ENCODE measurements at places on chromosomes 12 and 14.

DNA sequence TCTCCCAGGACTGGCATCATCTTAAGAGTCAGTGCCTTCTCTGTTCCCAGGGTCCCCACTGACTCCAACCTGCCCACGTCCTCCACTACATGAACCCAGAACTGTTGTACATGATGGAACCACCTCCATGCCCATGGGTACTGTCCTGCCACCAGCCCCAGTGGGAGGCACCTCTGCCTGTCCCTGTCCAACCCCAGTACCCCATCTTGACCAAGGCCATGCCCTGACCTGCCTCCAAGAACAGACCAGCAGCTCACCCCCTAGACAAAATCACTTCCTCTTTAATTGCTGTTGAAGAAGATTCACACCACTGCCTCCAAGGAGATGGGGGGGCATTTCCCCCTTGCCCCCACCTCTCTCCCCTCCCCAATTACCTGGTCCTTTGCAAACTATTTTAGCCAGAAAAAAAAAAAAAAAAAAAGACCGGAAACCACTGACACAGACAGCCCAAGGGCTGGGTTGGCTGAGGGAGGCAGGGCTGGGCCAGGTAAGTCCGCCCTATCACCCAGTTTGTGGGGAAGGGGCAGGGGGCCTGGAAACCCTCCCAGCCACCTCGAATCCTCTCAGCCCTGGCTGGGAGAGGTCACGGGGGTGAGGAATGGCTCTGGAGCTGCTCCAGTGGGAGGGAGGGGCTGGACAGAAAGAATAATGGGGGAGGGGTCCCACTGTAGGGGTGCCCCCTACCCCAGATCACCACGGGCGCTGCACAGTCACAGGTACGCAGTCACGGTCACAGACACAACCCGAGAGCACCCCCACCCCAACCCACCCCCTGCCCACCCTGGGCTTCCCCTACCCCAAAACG lies 13.4 kb downstream of the AGAP2 start:
- no peak for DNase-seq

DNA sequence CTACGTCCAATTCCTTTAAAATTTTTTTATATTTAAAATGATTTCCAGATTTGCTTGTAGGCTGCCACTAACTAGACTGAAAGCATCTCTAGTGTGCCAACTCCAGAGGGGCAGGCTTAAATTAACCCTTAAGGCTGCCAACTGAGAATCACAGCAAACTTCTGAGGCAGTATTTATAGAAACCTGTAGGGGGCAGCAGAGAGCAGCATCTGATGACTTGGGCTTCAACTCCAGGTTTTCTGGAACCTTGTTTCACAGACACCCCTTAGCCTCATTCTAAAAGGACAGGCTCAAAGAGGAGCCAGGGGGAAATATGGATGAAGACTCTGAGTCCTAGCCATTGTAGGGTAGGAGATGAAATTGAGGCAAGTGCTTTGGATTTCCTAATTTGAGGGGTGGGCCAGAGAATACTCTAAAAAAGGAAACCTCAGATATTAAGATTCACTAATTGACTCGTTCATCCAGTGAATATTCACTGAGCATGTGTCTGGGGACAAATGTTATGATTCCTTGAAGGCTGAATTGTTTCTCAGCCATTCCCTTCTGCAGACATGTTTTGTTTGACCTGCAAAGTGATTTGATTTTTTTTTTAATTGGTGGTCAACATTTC lies 63.3 kb upstream of the HSPB8 start:
- no peak for DNase-seq

GRCh38 chr12:6262623-6263022 lies 47.9 kb upstream of the PLEKHG6 start:
- no peak for DNase-seq

GRCh38 chr14:23827100-23827892 lies 126.3 kb upstream of the DHRS4 start:
- DNase-seq: no peak

DNA sequence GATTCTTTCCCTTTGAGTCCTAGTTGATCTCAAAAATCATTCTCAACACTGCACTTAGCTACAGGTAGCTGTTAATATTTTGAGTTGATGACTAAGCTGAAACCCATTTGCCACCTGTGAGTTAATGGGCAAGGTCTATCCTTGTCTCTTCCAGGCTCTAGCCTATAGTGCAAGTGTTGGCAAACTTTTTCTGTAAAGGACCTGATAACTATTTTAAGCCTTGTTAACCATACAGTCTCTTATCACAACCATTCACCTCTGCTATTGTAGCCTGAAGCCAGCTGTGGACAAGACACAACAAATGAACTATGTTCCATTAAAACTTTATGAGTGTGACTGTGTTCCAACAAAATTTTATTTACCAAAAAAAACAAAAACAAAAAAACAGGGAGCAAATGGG lies 19.4 kb downstream of the RAP1B start:
- no peak for DNase-seq

- DNase-seq: no peak
Measured at GRCh38 chr12:121301876-121302275, 5.4 kb upstream of the CAMKK2 start.

DNA sequence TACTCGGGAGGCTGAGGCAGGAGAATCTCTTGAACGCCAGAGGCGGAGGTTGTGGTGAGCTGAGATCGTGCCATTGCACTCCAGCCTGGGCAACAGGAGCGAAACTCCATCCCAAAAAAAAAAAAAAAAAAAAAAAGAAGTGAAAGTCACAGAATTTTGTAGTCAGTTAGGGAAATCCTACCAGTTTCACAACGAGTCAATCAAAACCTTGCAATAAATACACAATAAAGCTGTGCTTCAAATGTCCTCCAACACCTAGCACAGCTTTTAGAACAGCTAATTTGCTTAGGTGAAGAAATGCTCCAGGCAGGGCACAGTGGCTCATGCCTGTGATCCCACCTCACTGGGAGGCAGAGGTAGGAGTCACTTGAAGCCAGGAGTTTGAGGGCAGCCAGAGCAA lies 112.8 kb upstream of the ATF7IP start:
- no peak for DNase-seq

DNA sequence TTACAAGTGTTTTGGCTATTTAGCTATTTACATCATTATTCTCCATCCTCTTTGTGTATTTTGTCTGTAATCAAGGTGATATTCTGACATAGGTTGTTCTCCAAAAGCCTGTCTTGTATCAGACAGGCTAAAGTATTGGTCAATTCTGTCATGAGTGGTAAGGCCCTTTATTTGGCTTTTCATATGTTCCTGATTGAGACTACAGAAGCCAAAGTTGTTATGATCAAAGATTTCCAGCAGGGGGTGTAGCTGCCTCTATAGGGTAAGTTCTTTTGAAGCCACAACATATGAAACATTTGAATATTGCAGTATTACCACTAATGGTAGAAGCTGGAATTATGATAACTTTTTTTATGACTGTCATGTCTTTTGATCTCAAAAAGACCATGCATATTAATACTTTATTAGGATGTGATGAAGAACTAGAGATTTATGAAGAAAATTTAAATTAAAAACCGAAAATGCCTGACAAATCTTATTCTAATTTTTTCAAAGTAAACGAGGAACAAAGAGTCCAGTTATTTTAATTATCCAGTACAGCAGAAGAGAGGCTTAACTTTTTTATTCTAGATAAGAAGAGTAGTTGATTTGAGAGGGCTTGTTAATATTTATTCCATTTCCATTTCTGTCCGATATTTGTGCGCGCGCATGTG lies 3.4 kb upstream of the ARHGAP5 start:
- DNase-seq: peak; percentile 48

DNA sequence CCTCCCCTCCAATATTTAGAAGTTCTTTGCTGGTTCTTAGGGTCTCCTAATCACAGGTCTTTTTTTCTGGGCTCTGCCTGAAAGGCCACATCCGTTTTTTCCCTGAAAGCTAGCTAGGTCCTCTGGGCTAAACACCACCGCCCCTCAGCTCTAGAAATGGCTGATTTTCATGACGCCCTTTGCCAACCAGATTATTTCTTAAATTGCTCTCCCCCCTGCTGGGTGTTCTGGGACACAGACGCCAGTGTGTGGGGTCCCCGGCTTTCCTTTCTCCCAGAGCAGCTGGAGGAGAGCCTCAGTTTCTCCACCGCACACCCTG lies 45.3 kb upstream of the ATP23 start:
- DNase-seq: no peak

DNA sequence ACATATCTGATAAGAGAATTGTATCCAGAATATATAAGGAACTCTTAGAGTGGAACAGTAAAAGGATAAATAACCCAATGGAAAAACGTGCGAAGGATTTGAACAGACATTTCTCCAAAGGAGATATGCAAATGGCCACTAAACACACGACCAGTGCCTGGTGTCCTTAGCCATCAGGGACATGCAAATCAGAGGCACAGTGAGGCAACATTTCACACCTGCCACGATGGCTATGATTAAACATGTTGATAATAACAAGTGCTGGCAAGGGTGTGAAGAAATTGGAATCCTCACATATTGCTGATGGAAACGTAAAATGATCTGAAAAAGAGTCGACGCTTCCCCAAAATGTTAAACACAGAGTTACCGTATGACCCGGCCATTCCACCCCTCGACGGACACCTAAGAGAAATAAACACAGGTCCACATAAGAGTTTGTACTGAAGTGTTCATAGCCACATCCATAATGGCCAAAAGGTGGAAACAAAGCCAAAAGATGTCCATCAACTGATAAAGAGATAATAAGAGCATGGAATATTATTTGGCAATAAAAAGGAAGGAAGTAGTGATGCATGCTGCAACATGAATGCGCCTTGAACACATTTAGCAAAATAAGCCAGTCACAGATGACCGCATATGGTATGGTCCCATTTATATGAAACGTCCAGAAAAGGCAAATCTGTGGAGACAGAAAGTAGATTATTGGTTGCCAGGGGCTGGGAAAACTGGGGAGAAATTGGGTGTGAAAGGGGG lies 6.3 kb upstream of the TMEM121 start:
- DNase-seq: no peak

- no peak for DNase-seq
Measured at GRCh38 chr12:124577374-124577773, 10.0 kb upstream of the NCOR2 start.

DNA sequence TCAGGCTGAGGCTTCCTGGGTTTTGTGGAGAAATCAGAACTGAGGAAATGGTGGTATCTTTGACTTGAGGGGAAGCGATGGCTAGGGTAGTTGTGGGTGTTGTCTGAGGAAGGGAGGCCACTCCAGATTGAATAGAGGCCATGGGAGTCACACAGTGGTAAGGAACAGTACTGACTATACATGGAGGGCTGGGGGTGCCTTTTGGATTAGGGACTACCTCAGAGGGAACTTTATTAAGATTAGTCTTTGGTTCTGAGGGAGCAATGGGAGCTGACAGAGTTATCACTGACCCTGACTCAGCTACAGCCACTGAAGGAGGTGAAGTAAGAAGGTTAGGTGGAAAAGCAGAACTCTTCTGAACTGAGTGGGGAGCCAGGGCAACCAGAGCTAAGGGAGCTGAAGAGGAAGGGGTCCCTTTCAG lies 4.4 kb downstream of the NACA start:
- no peak for DNase-seq

GRCh38 chr12:122421821-122422729 lies at the start of gene CLIP1:
Gene CLIP1, minus strand, starts transcription at chr12:122422669. Its CDS starts 42,217 bp downstream, at chr12:122380452.
- peak; percentile 39 for DNase-seq

- no peak for DNase-seq
Measured at GRCh38 chr12:61220337-61220736, 1039.9 kb upstream of the USP15 start.

GRCh38 chr12:80359703-80360102 lies 84.3 kb upstream of the PTPRQ start:
- no peak for DNase-seq

- DNase-seq: no peak
Measured at GRCh38 chr12:12357719-12358461, 1.0 kb downstream of the BORCS5 start.

DNA sequence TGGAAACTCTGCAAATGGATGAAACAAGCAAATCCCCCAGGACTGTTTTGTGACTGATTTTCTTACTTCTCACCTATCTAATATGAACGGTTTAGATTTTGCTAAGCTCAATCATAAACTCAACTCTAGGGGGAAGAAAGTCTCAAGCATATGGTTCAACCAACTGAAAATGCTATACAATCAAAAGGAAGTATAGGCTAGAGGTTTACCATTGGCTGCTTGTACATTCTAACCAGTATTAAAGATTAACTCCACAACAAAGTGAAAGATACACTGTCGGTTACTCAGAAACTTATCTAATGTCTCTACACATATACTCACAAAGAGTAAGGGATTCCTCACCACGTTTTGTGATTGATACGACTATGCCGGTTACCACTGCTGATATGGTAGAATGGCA lies 281.8 kb upstream of the SOX5 start:
- no peak for DNase-seq

DNA sequence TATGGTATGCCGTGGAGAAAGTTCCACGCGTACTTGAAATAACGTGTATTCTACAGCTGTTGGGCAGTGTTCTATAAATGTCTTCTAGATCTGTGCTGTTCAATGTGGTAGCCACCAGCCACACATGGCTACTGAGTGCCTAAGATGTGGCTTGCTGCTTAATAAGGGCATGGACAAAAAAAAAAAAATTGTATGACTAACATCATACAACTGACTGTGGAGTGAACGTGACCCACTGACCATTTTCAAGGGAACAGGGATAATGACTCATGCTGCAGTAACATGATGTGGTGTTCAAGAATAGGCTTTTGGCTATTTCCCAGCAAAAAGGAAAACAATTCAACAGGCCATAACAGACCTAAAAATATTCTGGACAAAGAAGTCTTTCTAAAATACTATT lies 13.0 kb downstream of the ATG14 start:
- no peak for DNase-seq

GRCh38 chr12:20269337-20270067 lies 98.8 kb upstream of the PDE3A start:
- no peak for DNase-seq

- DNase-seq: no peak
Measured at GRCh38 chr12:96053476-96054243, 18.3 kb upstream of the LTA4H start.

DNA sequence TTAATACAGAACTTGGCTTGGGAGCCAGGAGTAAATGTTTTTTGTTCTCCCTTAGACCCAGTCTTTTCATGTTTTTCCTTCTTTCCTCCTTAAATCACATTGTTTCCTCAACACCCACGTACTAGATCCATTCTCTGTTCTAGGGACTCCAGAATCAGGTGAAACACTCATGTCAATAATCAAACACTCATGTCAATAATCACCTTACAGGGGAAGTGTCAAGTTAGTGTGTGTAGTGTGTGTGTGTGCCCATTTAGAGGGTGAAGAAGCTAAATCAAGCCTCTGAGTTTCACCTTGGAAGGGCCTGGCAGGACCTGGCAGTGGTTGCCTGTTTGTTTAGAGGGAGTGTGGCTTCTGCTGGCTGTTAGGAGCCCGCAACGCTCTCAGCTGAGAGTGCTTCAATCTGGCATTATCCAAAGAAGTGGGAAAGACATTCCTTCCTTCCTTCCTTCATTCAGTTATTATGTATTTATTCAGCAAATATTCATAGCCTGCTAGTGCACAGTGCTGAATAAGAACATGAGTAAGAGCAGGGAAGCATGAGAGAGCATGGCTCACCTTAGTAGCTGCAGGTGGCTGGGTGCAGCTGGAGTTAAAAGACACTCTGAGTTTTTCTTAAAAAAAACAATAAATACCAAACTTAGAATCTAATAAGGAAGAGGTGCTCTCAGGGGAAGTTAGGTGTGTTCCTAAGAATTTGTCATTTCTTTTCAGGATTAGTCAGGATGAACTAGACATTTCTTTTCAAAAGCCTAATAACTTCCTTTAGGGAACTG lies 17.6 kb upstream of the EID3 start:
- no peak for DNase-seq

- no peak for DNase-seq
Measured at GRCh38 chr12:18898470-18898869, 160.6 kb downstream of the CAPZA3 start.

GRCh38 chr14:90714811-90715210 lies 101.4 kb downstream of the TTC7B start:
- DNase-seq: no peak

GRCh38 chr12:130236446-130236845 lies 74.2 kb downstream of the FZD10 start:
- no peak for DNase-seq
